Kidney (tissue), 22 donors: ENCODE measurements at places on chromosomes 1 and 21. TPM values are rescaled to one million over a fixed set of nuclear protein-coding genes. Genes with fewer than 3 reads are reported as not detected.

DNA sequence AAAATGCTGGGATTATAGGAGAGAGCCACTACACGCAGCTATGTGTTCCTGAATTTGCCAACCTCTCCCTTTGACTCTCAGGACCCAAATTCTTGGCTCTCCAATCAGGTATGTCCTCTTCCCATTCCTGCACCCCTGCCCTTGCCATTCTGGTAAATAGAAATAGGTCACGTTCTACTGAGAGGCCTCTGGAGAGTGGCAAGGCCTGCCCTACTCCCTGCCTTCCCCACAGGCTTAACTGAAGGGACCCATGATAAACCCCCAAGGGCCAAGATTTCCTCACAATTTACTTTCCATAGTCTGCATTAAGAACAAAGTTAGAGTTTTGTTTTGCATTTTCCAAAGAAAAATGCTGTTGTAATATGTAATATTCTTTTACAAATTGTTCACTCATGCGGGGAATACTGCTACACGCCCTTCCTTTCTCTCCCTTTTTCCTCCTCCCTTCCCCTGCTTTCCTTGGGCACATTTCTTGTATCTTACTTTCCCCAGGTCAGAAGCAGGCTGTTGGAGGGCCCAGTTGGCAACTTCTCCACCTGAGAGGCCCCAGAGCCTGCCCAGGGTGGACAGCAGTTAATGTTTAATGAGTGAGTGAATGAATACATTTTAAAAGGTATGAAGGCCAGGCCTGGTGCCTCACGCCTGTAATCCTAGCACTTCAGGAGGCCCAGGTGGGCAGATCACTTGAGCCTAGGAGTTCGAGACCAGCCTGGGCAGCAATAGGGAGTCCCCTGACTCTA lies 33.9 kb upstream of the PUM1 start:
- DNase-seq, result no peak

DNA sequence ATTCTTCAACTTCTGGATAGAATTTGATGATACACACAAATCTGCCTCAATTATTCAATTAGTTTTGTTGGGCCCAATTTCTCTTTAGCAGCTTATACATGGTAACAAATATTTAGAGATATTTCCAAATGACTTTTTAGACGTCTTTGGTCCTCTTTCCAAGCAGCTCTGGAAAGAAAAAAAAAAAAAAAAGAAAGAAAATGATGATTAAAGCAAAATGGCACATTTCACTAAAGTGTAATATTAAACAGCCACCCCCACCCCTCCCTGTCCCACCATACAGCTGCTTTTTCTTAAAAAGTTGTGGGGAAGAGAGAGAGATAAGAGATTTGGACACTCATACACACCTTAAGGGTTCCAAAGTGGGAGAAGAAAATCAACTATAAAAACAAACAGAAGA lies 977 bp downstream of the METTL18 start:
- no peak for DNase-seq

GRCh38 chr1:201108614-201109013 lies 3.6 kb downstream of the CACNA1S start:
- DNase-seq, result no peak

Gene SPRR5
- polyA plus RNA-seq, result not detected
